ENCODE measurements at places on chromosomes 6 and 20.

GRCh38 chr6:100462706-100463629, 1.8 kb downstream of the SIM1 start:
- DNase-seq, result no peak

DNA sequence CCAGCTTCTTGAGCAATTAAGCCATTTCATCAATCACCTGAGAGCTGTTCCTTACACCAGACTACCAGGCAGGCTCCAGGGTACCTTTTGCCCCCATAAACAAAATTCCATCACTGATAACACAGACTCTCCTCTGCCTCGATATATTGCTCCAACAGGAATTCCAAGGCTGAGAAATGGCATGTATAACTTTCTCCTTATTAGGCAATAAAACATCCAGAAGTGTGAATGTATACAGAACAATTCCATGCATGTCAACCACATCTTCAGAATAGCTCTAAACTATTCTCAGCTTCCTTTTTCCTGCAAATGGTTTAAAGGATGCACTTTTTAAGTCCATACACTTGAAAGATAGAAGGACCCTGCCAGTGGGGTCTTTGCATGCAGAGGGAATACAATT, 73.8 kb downstream of the EDN3 start:
- DNase-seq, result no peak

DNA sequence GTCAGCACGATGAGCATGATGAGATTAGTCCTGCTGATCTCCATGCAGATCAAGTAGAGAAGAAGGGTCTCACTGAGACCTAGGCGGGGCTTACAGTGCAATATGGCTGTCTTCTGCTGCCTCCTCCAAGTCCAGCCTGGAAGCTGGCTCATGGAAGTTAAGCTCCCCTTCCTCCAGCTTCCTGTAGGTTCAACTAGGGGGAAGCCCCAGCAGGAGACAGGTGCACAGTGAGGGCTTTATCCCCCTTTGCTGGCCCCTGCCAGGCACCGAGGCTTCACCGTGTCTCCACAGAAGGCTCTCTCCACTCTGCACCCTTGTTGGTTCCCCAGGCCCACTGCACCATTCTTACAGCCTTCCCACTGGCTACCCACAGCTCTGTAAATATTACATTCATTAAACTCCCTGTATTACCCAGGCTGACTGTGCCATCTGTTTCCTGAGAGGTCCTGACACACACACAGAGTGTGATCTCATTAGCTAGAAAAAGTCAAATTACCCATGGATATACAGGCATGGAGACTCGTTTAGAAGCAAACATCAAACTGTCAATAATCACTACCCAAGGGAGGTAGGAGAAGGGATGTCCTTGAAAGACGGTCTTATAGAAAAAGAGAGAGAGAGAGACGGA, 90.4 kb downstream of the SLC2A10 start:
- DNase-seq, result no peak

DNA sequence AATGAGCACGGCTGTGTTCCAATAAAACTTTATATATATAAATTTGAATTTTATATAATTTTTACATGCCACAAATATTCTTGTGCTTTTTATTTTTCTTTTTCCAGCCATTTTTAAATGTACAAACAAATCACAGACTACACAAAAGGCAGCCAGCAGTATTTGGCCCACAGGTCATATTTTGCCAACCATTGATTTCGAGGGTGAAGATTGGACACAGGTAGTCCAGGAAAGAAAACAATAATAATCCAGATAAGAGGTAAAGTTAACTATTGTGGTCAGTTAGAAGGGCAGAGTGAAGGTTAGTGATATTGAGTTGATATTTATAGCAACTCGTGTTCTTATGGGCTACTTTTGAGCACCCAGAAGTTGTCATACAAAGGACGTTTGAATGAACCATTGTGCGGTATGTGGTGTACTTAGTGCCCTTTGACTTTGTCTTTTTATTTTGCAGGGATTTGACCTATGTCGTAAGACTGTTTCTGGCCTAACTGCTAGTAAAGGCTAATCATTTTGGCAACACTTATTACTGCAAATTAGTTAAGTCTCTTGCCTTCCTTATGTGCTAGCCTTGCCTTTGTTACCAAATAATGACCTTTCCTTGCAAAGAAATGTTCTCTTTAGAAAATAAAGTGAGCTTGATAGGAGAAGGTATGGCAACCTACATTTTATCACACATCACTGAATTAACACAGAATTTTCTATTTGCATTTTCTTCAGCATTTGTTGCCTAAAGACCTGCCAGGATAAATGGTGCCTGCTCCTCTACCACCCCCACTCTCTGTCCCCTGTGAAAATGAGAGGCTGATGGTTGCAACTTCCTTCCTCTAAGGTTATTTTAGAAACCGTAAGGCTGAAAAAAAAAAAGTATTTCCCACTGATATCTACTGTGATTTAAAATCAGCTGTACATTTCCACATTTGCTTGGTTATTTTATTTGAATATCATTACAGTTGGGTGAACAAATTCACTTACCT, 493.9 kb upstream of the SOX4 start:
- DNase-seq, result no peak

DNA sequence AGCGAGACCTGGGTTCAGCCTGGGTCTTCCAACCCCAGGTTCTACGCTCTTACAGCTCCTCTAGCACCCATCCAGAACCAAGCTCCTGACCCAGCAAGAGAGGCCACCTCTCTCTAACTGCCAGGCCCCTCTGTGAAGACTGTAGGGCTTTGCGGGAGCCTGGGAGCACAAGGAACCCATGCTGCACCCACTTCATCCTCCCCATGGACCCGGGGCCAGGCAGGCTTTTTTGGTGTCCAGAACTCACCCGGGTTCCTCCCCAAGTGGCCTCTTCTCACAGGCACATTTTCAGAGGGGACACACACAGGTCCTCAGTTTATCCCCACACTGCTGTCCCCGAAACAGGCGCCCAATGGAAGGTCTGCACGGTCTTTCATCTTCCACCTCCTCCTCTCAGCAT, 145.9 kb downstream of the SYNDIG1 start:
- no peak for DNase-seq

DNA sequence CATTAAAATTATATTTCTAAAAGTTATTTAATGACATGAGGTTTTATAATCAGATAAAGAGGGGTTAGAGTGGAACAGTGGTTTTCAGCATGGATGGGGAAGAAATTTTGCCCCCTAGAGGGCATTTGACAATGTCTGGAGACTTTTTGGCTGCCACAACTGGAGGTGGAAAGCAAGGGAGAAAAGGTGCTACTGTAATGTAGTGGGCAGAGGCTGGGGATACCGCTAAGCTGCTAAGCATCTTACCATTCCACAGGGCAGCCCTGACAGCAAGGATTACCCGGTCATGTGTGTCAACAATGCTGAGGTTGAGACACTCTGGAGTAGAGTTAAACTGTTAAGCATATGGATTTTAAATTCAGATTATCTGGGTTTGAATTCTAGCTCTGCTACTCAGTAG, 52.9 kb upstream of the FABP7 start:
- no peak for DNase-seq

DNA sequence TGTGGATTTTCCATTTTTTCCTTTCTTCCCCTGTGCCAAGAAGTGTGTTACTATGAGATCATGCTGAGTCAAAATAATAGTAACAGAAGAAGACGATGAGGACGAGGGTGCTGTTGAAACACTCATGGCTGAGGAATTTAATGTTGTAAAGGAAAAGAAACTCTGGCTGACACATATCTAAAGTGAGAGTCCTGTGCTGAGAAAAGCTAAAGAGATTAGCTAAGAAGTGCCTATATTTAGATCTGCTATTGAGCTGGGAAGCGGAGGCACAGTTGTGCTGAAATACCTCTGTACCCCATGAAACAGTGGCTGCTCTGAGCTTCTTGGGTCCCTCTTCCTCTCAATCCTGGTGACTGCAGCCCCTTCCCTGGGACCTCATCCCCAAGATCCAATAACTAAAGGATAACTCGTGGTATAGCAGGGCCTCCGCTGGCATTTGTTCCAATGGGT, 1.1 kb upstream of the SYTL3 start:
- no peak for DNase-seq

GRCh38 chr20:7975851-7976414, 35.7 kb upstream of the HAO1 start:
- no peak for DNase-seq

DNA sequence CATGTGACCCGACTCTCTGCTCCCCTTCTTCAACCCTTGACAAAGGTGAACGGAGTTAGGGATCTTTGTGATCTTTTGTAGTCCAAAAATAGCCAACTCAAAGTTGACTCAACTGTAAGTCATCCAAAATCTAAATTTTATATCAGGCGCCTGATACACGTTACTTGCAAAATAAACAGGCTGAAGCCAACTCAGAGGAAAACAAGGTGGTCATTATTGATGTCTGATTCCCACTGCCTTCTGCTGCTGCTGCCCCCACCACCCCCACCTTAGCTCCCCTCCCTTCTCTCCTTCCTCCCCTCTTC, 13.2 kb upstream of the RNF8 start:
- no peak for DNase-seq

DNA sequence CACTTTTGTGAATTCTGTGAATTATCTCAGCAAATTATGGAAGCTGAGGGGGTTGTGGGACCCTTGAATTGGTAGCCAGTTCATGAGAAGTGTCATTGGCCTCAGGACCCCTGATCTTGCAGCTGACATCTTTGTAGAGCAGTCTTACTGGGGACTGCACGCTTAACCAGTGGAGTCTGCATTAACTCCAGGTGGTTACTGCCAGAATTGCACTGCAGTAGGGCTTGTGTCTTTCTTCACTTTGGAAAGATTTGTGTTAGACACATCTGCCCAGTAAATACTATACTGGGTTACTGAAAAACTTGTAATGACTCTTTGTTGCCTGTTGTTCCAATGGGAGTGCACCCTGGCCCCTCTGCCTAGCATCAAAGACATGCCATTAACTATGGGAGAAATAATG, 21.2 kb upstream of the CDKN1A start:
- no peak for DNase-seq

GRCh38 chr6:112416866-112417265, 69.7 kb downstream of the RFPL4B start:
- DNase-seq, result no peak

DNA sequence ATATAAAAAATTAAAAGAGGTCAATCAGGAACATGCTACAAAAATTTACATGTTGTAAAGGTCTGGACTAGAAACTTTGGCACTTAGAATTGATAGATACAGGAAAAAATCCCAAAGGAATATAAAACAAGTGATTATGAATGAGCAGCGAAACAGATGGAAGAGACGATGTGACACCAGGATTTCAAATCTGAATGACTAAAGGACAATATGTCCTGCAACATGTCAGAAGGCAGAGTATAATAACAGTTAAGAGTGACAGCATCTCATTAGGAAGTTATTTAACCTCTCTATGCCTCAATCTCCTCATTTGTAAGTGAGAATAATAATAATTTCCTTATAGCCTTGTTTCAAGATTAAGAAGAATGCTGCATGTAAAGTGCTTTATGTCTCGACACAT, 50.3 kb downstream of the FRK start:
- no peak for DNase-seq

- no peak for DNase-seq
Observed at GRCh38 chr6:42366011-42366705, 85.6 kb downstream of the TRERF1 start.

DNA sequence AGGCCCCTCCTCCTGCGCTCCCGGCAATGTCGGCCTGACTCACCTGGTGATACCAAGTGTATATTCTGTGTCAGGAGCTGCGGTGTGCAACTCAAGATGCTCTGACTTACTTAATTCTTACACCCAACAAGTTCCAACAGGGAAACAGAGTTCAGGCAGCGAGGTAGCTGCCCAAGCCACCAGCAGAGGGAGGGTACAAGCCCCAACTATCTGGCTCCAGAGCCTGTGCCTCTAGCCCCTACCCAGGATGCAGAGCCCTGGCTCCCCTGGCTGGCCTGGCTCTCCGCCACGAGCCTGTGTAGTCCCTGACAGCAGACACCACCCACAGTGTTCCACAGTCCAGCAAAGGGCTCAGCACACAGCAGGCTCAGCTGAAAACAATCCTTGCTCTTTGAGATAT, 34.9 kb downstream of the C20orf203 start:
- no peak for DNase-seq

GRCh38 chr6:132456700-132457143, 55.4 kb upstream of the MOXD1 start:
- DNase-seq, result no peak

- no peak for DNase-seq
Observed at GRCh38 chr6:1445650-1446330, 56.4 kb downstream of the FOXF2 start.

DNA sequence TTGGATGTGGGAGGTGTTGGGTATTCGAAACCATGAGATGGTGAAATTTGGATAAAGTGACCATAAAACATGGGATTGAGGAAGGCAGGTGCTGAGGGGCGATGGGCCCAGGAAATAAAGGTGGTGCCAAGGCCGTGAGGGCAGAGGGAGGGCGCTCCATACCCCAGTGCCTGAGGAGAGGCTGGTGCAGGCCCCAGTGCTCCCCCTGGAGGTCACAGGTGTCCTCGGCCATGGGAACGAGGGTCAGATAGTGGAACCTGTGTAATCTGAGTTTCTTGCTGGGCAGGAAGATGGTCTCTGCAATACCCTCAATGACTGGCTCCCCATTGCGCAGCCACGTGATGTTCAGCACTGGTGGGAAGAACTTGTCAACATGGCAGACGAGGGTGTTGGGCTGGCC, 16.2 kb downstream of the HLA-DPB1 start:
- DNase-seq, result no peak

DNA sequence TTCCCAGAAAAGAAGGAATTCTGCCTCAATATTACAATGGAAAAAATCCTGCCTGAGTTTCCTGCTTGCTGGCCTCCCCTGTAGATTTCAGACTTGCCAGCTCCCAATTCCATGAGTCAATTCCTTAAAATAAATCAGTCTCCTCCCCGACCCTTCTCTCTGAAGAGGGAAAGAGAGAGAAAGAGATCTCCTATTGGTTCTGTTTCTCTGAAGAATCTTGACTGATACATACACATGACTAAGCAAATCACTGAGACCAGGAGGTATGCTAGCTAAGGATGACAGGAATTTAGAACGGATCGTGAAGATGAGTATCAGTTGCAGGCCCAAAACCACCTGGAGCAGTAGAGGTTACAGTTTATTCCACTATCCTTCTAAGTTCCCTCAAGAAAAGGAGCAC, 11.3 kb upstream of the RBM24 start:
- DNase-seq, result no peak

DNA sequence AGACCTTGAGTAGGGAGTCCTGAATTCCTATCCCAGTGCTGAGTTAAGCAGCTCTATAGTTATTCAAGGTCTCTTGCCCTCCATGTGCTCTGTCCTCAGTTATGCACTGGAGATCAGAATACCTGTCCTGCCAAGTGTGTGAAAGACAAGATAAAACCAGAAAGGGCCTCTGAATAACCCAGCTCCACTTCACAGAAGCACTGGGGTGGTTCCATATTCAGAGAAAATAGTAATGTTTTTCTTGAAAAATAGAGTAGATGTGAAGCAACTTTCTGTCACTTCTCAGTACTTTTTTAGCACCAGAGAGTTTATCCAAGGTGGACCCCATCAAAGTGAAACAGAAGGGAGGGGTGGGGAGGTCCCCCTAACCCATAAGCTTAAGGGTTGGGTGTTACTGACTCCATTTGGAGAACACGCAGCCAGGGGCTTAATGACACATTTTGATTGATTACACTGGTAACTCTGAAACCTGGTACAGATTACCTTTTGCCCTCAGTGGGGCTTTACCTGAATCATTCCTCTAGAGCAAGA, 509.8 kb upstream of the JARID2 start:
- no peak for DNase-seq
